Fibroblast of the aortic adventitia (primary cell): ENCODE measurements at places on chromosomes 5 and 9. TPM values are rescaled to one million over a fixed set of nuclear protein-coding genes. Genes with fewer than 3 reads are reported as not detected.

GRCh38 chr5:178460598-178460997, 129.6 kb downstream of the COL23A1 start:
- no peak for DNase-seq

Gene C5orf58
- not detected in 2 replicates for total RNA-seq

Gene ZNF474
- total RNA-seq, result 0.09 TPM in 1 of 2 replicates, not detected in the other

DNA sequence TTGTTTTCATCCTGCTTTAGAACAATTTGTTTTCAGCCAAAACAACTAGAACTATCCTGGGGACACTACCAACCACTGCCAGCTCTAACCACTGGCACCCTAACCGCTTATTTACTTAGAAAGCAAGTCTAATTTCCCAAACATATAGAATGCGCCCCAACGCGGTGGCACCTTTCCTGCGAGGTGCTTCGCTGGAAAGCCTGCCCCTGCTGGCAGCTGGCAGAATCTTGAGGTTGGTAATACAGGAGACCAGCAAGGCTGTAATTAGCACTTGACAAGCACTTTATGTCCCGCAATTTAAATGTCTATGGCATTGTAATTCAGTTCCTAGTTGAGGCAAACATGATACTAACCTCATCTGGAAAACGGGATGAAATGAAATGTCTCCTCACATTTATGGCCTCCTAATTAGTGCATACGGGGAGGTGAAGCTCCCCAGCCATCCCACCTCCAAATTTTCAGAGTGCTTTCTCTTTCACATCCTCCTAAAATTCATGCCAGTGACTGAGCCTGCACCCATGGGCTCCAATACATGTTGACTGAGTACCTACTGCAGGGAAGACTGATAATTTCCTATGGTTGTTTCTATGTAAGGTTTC, 30.4 kb downstream of the GABBR2 start:
- no peak for DNase-seq

- peak; percentile 45 for DNase-seq
Observed at GRCh38 chr9:133534346-133535291, at the start of gene ADAMTSL2. Gene ADAMTSL2, plus strand, starts transcription at chr9:133534704. Its CDS starts 2,009 bp downstream, at chr9:133536713.

GRCh38 chr5:38878391-38879077, 32.7 kb downstream of the OSMR start:
- DNase-seq, result no peak

DNA sequence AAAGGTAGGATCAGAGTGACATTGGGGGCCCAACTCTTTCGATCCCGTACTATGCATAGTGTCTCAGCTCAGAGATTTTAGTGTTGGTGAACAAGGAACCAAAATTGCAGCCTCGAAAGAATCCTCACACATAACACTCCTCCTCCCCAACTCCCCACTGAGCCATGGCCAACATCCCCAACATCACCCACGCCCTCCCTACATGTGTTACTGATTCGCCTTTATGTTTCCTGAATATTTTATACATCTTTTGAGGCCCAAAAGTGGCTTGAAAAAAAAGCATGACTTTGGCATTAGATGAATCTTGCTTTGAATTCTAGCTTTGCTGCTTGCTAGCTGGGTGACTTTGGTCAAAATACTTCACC, 45.2 kb downstream of the PLAC8L1 start:
- DNase-seq, result no peak

DNA sequence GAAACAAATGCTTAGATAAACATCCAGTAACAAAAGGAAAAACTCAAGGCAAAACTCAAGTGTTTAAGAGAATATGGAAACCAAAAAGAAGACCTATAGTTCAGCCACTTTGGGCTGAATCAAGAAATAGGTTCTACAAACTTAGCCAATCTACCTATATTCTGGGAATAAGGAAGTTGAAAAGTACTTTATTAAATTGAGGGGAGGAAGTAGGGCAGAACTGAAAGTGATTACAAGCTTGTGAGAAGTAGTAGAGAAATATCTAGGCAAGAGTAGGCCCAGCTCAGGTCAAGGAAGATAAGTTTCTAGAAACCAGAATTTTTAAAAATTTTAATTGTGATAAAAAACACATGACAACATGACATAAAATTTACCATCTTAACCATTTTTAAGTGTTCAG, 384.8 kb upstream of the PCSK5 start:
- no peak for DNase-seq

- DNase-seq, result no peak
Observed at GRCh38 chr9:100408546-100409175, 18.3 kb upstream of the MSANTD3 start.

DNA sequence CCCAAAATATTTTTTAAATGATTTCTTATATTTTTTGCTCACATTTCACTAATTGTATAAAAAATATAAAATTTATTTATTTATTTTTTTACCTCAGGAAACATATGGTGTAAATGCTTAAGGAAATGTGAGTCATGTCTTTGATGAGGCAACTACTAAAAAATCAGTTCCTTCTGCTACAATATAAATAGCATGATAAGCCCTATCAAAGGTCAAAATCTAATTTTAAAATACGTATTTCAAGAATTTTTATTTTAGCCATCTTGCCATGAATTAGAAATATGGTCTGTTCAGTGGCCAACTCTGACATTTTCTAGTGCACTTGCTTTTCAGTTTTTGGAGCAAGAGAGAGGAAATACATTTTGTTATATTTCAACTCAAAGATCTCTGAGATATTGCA, 50.5 kb downstream of the PDE4D start:
- peak; percentile 22 for DNase-seq
